CD4-positive, alpha-beta T cell treated with Interleukin-6 at 100 ng/mL for 8 hours (primary cell): ENCODE measurements at places on chromosomes 1 and 21.

DNA sequence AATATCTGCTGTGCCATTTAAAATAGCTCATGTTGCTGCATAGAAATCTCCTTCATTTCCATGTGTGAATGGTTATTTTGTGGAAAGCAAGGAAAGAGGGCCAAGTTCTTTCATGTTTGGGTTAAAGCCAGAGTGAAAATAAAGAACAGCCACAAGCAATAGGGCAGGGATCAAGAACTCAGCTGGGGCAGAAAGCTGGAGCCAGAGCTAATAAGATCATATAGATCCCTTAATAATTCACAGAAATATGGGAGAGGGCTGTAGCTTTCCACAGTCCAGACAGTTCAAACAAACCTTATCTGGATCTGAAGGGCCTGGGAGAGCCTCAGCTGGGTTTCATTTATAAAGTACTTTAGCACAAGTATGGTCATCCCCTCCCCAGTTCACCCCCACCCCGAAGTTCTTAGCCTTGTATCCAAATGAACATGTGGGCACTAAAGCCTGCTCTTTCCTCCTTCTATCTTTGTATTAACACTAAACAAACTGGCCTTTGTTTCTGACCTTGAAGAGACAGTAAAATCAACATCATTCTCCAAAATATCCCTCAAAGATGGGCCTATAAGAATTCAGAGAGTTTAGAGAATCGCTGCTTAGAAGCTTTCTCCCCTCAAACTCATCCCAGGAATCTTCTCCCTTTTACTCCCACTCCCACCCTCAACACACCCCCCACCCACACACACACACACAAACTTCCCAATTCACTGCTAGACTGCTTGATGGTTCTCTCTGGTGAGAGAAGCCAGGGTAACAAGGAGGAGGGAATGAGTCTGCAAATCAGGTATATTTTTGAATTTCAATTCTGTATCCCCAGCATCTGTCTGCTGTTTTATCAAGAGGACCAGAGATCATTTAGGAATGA is 41.7 kb downstream of the UTP25 start:
- no peak for DNase-seq

- DNase-seq: no peak
These were observed 1.3 kb downstream of the NTNG1 start for GRCh38 chr1:107142140-107142542.

DNA sequence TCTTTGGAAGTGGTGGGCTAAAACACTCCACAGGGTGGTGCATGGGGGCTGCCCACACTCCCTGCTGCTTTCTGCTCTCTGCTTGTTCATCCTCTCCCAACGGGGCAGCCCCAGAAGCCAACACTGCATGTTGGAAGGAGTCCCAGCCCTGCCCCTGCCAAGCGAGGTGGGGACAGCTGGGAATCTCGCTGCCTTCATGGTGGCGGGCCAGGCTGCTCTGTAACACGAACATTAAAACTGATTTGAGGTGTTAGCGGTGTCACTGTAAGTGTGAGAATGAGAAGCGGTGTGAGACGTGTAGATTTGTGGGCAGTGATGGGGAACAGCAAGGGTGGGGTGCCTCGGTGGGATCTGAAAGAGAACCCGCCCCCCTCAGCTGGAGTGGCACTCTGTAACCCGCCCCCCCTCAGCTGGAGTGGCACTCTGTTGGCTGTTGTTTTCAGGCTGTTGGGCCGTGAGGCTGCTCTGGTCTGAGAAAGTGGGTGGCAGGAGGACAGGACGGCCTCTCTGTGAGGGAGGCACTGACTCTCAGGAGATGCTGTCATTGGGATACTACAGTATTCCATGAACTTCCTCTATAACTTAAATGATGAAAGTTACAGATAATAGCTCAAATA is 80.9 kb downstream of the PCBP3 start:
- no peak for DNase-seq

- DNase-seq: no peak
These were observed 322 bp downstream of the DCLRE1B start for GRCh38 chr1:113905435-113905861.

- DNase-seq: peak; percentile 43
These were observed 35.8 kb downstream of the EVI5 start for GRCh38 chr1:92749024-92749634.

DNA sequence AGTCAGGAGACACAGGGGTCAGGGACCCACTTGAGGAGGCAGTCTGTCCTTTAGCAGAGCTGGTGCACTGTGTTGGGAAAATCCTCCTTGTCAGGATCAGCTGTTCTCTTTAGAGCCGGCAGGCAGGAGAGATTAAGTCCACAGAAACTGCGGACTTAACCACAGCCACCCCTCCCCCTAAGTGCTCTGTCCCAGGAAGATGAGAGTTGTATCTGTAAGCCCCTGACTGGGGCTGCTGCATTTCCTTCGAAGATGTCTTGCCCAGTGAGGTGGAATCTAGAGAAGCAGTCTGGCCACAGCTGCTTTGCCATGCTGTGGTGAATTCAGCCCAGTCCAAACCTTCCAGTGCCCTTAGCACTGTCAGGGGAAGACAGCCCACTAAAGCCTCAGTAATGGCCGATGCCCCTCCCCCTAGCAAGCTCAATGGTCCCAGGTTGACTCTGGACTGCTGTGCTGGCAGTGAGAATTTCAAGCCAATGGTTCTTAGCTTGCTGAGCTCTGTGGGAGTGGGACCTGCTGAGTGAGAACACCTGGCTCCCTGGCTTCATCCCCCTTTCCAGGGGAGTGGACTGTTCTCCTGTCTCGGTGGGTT is 172.8 kb downstream of the ST6GALNAC3 start:
- DNase-seq: no peak

DNA sequence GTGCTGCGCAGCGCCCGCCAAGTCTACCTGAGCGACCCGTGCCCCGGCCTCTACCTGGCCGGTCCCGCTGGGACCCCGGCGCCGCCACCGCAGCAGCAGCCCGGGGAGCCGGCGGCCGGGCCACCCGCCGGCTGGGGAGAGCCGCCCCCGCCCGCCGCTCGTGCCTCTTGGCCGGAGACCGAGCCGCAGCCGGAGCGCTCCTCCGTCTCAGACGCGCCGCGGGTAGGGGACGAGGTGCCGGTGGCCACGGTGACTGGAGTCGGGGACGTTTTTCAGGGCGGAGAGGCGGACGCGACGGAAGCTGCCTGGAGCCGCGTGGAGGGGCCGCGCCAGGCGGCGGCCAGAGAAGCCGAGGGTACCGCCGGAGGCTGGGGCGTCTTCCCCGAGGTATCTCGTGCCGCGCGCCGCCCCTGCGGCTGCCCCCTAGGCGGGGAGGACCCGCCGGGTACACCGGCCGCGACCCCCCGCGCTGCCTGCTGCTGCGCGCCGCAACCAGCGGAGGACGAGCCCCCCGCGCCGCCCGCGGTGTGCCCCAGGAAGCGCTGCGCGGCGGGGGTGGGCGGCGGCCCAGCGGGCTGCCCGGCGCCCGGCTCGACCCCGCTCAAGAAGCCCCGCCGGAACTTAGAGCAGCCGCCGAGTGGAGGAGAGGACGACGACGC is 646 bp downstream of the IER5 start:
- DNase-seq: peak; percentile 24

DNA sequence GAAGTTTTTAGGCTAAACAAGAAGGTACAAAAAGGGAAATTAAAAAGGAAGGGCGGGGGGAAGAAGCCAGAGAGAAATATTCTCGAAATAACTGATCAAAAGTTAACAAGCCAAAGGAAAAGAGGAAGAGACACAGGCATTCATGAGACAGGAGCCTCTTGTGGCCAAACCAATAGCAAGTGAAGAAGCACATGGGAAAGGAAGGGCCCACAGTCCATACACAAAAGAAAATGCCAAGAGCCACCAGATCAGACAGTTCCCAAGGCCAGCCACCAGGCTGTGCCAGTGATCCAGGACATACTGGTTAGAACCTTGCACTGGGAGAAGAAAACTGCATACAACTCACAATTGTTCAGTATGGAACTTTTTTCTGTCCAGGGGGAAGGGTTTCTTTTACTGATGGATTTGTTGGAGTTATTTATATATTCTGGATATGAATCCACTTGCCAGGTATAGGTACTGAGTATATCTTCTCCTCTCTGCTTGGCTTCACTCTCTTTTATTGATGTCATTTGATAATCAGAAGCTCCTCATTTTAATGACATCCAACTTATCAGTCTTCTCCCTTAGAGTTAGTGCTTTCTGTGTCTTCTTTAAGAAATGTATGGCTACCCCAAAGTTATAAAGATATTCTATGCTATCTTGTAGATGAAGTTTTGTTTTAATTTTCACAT is 76.8 kb downstream of the CD46 start:
- DNase-seq: peak; percentile 57

DNA sequence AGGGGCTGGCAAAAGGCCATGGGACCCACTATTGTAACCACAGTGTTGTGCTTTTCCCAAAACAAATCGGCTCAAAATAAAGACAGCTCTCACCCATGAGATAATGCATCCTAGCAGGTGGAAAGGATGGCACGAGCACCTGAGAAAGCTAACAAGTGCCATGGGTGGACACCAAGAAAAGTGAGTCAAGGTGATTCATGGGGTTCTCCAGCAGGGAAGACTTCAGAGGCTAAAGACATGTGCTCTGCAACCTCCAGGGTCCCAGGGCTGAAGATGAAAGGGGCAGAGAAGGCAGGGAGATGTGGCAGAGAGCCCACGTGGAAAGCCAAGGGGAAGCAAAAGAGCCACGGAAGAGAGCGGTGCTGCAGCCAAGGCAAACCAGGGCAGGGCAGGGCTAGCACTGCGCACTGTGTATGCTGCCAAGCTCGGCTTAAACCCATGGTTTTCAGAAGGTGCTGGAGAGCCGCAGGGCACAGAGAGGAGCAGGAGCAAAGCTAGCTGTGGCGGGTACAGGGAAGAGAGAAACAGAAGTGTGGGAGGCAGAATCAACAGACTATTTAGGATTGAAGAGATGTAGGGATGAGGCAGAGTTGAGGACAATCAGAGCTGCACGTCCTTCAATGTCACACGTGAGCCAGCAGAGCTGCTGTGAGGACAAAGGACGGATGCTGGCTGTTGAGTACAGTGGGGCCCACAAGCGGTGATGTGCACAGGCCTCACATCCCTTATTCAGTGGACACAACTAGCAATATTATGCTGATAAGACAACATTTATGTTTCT is 41.8 kb upstream of the C1orf198 start:
- DNase-seq: no peak

GRCh38 chr1:43711524-43712386 is 4.4 kb downstream of the ST3GAL3 start:
- DNase-seq: no peak

GRCh38 chr21:38625000-38625399 is 126.7 kb upstream of the ERG start:
- DNase-seq: no peak

DNA sequence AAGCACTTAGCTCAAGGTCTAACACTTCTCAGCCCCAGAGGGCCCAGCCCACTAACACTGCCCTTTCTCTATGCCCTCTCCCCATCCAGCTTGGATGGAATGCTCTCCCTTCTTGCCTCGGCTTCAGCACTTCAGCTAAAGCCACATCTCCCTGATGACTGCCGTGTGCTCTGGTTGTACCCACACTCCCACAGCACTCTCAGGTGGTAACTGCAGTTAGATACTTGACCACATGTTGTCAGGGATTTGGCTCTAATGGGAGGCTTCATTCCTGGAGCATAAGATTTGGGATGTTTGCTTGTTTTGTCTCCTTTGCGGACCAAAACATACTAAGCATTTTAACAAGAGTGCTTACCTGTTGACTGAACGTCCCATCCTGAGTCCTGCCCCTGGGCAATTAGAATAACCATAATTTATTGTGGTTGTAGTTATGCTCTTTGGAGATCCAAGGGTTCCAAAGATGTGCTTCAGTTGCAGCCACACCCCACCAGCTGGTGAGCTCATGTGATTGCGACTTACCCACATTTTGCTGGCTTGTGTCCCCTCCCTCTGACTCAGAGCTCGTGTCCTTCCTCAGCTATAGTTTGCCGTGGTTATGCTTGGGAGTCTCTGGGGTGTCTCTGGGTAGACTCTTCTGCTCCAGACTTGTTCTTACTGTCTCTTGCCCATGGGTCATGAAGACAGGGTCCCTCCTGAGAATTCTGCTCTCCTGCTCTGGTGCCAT is 7.7 kb upstream of the SLC26A9 start:
- no peak for DNase-seq

- no peak for DNase-seq
These were observed 190.5 kb downstream of the GABPA start for GRCh38 chr21:25925064-25925800.

- DNase-seq: no peak
These were observed 7.0 kb downstream of the TMEM61 start for GRCh38 chr1:54987427-54987826.

GRCh38 chr1:20987831-20988825 is 188.6 kb downstream of the EIF4G3 start:
- no peak for DNase-seq

DNA sequence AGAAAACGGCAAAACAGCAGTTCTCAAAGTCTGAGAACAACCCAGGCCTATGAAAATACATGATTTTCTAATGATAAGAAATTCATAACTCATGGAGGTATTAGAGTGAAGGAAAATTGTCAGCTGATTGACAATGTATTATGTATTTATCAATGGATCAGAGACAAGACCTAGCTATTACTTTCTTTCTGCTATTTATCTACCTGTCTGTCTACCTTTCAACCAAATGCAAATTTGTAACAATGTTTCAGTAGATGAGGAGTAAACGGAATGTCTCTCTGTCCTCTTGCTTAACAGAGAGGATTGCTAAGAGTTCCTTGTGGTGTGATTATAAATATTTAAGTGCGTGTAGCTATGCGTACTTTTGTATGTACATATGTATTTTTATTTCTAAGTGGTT is 568.7 kb upstream of the RGS18 start:
- DNase-seq: no peak

DNA sequence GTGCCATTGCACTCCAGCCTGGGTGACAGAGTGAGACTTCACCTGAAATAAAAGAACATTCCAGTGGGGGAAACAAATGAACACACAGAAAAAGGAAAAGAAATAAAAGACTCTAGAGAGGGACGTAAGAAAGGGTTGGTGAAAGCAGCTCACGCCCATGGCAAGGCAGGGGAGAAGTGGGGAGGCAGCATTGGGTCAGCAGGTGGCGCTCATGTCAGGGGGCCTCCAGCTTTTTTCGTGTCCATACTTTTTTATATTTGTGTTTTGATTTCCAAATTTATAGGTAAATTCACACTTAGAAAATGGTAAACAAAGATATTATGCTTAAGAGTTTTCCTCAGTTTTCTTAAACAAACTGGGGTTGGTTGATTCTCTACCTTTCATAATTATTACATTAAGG is 45.5 kb downstream of the VPS13D start:
- peak; percentile 23 for DNase-seq

GRCh38 chr1:215710036-215710898 is 143.2 kb downstream of the KCTD3 start:
- DNase-seq: no peak

DNA sequence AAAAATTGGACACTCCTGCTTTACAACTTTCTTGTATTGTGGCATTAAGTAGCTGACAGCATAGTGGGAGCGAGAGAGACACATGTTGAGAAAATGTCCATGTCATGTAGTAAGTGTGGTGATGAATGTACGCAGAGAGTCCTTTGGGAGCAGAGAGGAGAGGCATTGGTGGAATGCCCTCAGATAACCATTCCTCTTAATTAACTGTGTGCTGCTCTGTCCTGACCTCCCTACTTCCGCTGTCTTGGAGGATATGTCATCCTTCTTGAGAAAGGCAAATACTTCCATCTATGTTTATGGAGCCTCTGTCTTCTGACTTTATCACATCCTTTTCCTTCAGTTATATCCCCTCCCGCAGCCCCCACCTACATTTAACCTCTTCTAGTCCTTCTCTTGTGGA is 38.4 kb downstream of the F3 start:
- DNase-seq: no peak
